ENCODE measurements at places on chromosomes 7 and 10.

DNA sequence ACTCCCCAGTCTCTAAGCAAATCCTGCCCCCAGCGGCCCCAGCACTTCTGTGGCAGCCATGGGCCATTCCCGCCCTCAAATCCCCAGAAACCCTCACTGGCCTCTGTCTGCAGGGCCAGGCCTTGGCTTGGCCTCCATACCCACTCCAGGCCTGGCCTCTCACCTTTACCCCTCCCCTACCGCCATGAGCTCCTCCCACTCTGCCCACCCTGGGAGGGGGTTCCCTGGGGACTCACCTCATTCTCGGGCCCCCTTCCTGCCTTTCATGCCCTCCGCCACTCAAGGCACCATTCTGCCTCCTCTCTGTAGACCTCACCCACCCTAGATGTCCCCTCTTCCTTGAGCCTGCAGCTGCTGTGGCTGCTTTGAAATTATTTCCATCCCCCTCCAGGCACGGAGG is 41.0 kb downstream of the PRF1 start:
- DNase-seq = no peak

DNA sequence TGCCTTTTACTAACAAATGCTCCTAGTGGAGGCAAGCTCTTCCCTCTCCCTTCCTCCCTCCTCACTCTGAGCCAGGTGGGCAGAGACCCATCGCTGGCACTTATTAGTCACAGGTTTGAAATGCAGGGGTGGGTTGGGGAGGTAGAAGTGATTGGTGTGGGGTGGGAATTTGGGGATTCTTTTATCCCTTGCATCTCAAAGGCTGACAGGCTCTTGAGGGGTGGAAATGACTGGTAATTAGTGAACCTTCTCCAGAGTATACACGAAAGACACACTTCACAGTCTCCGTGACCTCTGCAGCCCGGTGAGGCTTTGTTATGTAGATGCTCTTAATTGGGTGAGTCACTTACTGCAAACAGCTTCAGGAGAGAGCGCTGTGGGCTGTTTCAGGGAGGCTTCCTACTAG is 13.9 kb upstream of the LRMDA start:
- no peak for DNase-seq

DNA sequence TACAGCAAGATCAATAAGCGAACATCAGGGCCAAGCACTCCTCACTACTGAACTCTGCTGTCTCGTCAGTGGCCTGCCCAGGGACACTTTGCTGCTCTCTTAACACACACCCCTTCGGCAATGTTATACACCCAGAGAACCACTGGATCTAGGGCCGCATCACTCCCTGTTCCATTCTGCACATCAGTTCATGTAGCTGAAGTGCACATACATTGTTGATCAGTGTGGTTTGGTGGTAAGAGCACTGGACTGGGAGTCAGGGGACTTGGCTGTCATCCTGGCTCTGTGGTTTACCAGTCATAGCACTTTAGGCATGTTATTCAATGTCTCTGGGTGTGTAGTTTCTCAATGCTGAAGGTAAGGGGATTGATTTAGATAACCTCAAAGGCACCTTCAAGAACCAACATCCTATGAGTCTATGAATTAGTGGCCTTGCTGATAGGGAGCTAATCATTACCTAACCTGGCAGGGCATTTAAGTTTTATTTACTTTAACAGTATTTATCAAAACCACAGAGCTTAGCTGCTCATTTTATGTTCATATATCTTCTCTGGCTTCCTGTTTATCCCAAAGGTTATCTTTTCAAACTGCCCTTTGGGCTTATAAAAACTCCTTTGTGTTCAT is 24.8 kb downstream of the DUSP5 start:
- DNase-seq = no peak

DNA sequence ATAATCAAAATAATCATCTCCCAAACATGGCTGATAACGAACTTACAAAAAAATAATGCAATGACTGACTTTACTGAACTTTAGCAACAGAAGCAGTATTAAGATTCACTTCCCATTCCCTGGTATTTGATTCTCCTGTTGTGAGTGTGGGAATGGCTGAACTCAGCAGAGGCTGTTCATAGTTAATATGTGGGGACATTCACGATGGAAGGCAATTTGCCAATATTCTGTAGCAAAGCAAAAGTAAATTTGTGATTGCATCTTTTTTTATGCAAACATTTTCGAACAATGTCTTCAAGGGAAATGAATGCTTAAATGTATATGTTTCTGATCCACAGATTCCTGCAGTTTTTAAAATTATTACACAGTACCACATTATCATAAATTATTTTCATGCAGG is 431.7 kb upstream of the KLF6 start:
- no peak for DNase-seq

DNA sequence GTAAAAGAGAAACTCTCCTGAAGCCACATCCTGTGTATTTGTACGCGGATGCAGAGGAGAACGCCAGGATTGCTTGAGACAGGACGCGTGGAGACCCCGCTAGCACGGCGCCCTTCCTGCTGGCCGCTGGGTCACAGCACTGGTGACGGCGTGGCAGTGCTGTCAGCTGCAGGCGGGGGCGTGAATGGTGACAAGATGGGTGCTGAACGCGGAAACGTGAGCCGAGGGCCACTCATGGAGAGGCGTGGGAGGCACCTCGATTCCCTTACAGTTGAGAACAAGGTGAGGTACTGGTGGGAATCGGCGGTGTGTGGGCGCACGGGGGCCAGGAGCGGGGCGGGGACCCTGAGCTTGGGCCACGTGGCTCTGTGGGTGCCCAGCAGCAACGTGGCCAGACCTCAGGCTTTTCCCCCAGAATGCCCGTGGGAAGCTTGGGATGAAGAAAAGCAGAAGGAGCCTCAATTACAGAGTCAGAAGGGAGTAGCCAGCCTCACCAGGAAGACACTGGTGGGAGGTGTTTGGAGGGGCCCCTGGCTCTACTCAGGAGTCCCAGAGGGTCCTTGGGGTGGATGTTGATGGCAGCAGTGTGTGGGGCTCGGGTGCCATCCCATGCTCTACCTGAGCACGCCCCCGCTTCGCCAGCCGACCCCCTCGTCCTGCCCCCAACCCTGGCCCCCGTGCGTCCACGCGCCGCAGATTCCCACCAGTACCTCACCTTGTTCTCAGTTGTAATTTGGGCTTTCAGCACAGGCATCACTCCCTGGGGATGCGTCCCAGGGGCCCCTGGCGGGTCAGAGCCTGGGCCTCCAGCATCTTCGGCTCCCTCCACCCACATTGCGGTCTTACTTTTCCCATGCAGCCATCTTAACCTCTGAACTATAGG is 208.4 kb upstream of the TCERG1L start:
- no peak for DNase-seq

DNA sequence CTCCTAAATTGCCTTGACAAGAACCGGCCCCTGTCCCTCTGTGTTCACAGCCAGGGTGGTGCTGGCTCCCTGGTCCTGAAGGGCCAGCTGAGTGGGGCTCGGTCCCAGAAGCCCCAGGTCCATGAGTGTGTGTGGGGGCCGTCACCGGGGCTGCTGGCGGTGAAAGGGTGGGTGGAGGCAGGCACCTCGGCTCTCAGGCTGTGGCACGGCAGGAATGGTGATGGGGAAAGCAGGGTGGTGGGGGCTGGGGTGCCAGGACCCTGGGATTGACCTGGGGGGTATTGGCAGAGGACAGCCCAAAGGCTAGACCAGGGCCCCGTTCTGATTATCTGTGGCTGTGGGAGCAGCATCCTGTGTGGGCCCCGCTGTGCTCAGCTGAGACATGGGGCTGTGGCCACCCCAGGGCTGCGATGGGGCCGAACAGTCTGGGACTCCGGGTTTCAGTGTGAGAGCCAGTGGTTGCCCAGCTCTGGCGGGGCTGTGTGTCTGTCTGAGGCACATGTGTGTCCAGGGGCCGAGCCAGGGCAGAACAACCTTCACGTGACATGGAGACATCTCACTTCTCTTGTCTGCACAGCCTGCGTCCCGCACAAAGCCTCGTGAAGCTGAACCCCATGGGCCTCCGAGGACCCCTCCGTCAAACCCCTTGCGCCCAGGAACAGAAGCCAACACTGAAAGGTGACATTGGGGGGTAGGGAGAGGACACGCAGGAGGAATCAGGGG is 144.2 kb downstream of the ELFN1 start:
- DNase-seq = no peak

GRCh38 chr10:122461367-122461728 is at the start of gene HTRA1:
Gene HTRA1, plus strand, starts transcription at chr10:122461553. Its CDS starts 100 bp downstream, at chr10:122461653.
- no peak for DNase-seq

DNA sequence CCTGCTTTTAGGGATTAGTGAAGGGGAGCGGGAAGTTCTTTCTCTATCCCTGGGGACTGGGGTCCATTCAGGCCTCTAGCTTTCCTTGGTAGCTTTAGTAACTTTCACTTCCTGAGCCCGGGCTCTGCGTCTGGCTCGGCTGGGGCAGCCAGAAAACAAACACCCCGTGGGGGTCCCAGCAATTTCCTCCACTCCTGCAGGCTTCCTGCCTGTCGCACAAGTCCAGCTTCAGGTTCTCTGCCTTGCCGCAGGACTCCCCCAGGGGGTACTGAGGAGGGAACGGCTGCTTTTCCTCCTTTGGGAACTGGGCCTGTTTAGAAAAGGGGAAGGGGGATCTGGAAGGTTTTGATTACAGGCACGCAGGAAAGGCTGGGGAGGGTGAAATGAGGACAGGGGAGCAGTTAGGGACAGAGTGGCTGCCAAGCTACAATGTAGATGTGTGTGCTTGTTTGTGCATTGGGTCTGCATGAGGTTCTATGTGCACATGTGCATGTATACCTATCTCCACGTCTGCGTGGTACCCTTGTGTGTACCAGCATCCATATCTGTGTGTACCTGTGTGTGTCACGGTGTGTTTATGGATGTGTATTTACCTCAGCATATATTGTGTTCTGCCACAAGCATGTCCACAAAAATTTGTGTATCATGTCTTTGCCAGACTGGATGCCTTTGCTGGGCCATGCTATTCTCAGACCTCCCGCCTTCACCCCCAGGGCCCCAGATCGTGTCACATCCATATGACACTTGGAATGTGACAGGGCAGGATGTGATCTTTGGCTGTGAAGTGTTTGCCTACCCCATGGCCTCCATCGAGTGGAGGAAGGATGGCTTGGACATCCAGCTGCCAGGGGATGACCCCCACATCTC is 2.0 kb downstream of the KAZALD1 start:
- DNase-seq = no peak

- DNase-seq = no peak
Observed at GRCh38 chr10:29033311-29033940, 255.4 kb upstream of the LYZL1 start.

- DNase-seq = no peak
Observed at GRCh38 chr10:22442468-22442867, 97.2 kb downstream of the SPAG6 start.

GRCh38 chr7:105307163-105307672 is 81.5 kb downstream of the SRPK2 start:
- no peak for DNase-seq

- DNase-seq = no peak
Observed at GRCh38 chr10:120019568-120019967, 127.0 kb downstream of the SEC23IP start.

DNA sequence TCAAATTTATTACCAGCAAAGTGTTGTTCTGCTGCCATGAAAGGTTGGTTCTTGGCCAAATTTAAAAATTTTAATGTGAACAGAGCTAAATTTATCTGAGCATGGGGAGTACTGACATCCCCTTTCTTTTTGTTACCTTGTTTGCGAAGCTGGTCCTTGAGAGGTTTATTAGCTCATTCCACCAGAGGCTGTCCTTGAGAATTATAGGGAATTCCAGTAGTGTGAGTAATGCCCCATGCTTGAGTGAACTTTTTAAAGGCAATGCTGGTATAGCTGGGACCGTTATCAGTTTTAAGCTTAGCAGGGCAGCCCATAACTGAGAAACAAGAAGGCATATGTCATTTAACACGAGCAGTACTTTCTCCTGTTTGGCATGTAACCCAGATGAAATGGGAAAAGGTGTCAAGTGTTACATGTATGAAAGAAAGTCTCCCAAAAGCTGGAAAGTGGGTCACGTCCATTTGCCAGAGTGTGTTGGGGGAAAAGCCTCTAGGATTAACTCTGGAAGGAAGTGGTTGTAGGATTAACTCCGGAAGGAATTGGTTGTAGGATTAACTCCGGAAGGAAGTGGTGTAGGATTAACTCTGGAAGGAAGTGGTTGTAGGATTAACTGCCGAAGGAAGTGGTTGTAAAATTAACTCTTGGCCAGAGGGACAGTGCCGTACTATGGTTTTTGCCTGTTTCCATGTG is 37.3 kb upstream of the AKR1C2 start:
- DNase-seq = no peak

DNA sequence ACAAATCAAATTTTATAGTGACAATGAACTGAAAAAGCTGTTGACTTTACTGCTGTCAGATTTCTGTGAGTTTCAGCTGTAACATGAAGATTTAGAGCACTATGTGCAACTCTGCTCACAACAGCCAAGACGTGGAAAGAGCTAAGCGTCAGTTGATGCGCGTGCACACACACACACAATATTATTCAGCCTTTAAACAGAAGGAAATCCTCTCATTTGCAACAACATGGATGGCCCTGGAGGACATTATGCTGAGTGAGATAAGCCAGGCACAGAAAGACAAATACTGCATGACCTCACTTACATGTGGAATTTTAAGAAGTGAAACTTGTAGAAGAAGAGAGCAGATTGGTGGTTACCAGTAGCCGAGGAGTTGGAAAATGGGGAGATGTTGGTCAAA is 82.8 kb upstream of the FRMD4A start:
- no peak for DNase-seq

DNA sequence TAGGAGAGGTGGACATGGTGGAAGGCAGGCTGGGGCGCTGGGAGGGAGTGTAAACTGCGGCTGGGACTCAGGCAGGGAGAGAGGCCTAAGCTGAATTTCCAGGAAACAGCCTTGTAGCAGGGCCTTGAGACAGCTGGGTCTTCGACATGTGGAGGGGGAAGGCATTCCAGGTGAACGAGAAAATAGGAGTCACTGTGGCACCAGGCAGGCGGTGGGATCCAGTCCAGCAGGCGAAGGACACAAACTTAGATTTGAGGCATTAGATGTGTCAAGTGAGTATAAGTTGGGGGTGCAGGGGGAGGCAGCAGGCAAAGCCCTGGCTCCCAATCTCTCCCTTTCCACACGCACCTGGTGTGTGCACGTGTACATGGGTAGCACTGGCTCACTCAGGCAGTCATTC is 105.3 kb downstream of the PTPN20 start:
- no peak for DNase-seq

GRCh38 chr7:127245002-127245401 is 7.7 kb downstream of the GRM8 start:
- no peak for DNase-seq

DNA sequence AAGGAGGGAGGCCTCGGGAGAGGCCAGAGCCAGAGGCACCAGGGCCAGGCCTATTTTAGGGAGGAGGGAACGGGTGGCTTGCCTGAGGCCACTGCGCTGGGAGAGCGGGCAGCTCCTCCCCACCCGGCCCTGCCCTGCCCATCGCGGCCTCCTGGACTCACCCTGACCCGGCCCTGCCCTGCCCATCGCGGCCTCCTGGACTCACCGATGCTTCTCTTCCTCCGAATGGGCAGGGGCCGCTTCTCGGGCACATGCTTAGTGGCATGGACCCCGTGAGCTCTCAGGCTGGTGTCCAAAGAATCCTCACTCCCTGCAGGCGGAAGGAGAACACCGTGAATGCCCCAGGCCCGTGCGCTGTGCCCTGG is 7.5 kb downstream of the PDGFA start:
- no peak for DNase-seq

Measured in stimulated activated CD4-positive, alpha-beta T cell treated with anti-CD3 and anti-CD28 coated beads, TNF-alpha, amount 100 ng/mL, for 24 hours (primary cell).